Fibroblast of mammary gland (primary cell): ENCODE measurements at places on chromosomes 16 and 17.

- DNase-seq, result no peak
Measured at GRCh38 chr17:54013072-54013471, 190.3 kb downstream of the KIF2B start.

DNA sequence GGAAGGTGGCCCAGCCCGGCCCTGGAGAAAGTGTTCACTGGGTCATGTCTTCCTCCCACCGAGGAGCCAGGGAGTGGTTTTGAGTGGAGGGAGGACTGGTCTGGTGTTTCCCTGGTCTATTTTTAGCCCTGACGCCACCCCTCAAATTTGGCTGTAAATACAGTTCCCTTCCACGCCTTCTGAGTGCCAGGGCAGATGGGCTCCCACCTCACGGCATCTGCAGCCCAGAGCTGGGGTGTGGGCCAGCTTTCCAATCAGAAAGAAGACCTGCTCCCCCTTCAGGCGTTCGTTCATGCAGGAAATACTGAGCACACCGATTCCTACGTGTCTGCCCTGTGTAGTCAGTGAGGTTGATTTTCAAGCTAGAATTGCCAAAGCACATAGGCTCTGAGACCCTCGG is 53.7 kb downstream of the SNX20 start:
- DNase-seq, result peak; percentile 21

DNA sequence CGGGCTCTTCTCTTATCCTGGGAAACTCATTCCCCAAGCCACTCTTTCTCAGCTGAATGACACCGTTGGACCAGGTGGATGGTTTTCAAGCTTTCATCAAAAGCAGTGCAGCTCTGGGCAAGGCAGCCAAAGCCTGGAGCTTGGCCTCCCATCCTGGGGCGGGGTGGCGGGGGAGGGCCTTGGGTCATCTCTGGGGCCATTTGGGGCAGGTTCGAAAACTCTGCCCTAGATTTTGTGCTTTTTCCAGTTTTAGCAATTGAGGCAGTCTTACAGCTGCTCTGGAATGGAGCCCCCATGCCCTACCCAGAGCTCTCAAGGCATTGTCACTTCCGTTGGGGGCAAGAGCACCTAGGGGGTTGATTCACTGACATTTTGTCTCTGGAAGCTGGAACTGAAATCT is 9.1 kb downstream of the MPRIP start:
- no peak for DNase-seq

DNA sequence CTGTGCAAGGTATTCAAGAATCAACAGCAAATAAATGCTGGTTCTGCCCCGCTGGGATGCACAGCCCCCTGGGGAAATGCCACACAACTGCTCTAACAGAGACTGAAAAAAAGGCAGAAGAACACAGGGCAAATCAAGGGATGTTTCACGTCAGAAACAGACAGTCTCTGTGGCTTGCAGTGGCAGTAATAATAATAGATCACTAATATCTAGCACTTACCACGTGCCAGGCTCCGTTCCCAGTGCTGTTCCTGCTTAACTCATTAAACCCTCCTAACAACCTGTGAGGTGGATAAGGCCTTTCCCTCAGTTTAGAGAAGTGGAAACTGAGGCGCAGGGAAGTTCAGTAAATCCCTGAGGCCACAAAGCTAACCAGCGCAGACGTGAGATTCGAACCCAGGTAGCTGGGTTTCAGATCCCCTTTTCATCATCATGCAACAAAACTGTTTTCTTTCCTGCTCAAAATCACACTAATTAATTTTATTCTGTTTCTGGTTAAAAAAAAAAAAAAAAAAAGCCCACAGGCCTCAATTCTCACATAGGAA is 36.7 kb downstream of the ARHGAP17 start:
- peak; percentile 23 for DNase-seq

DNA sequence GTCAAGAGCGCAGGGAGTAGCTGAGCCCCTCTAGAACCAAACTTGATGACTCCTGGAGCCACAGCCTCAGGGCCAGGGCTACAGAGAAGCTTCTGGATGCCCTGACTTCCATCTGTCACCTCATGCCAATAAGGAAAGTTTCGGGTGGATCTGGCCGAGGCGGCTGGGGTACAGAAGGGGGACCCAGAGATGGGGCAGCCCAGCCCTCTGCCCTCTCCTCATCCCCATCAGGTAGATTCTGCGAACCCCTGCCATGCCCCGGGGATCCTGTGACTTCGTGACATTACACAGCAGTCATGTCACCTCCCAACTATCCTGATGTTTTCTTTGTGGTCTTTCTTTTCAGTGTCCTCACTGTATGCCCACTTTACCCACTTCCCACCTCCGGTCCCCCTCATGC is 114.4 kb downstream of the CCDC182 start:
- DNase-seq, result no peak

DNA sequence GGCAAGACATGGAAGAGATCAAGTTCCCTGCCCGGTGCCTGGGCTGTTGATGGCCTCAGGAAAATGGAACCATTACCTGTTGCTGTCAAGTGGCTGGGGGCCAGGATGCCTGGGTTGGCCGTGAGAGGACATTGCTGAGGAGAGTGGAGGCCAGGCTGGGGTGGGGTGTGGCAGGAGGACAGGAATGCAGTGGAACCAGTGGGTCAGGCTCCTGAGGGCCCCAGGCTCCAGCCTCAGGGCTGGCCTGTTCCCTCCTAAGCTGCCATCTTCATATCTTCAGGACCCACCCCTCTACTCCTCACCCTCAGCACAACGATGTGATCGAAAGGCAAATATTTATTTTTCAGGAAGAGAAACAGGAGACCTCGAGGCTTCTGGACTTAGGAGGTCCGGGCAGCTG is 8.5 kb upstream of the YPEL3 start:
- DNase-seq, result no peak
